Stimulated activated CD4-positive, alpha-beta T cell treated with anti-CD3 and anti-CD28 coated beads, Interleukin-1b, Interleukin-23, amount 100 ng/mL, for 24 hours (primary cell): ENCODE measurements at places on chromosomes 2 and 18.

DNA sequence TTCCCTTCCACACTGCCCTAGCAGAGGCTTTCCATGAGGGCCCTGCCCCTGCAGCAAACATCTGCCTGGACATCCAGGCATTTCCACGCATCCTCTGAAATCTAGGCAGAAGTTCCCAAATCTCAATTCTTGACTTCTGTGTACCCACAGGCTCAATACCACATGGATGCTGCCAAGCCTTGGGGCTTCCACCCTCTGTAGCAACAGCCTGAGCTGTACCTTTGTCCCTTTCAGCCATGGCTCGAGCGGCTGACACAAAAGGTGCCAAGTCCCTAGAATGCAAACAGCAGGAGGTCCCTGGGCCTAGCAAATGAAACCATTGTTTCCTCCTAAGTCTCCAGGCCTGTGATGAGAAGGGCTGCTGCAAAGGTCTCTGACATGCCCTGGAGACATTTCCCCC lies 744.5 kb upstream of the LINC00305 start:
- DNase-seq, result no peak

DNA sequence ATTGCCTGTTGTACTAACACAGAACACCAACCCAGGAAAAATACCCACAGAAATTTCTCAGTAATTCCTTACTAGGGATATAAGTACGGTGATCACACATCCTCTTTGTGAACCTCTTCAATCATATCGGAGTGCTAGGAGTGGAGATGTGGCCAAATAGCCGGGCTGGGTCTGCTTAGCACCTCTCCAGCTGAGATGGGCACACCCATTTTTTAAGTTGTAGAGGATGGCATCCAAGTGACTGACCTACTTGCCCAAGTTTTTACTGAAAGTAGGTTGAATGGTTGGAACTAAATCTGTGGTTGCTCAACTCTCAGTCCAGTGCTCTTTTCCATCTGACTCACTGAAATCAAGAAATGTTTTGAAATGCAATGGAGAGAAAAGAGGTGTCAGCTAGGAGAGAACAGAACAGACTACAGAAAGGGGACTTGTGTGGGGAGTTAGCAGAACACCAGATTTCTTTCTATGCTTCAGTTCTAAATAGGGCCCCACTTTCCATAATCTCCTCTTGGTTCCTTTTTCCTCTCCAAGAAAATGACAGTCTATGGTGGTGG lies 68.7 kb upstream of the FSHR start:
- DNase-seq, result no peak

GRCh38 chr2:69995511-69995910 lies 34.1 kb upstream of the ASPRV1 start:
- DNase-seq, result no peak

- DNase-seq, result no peak
Observed at GRCh38 chr18:37282386-37283037, 283.1 kb downstream of the CELF4 start.

DNA sequence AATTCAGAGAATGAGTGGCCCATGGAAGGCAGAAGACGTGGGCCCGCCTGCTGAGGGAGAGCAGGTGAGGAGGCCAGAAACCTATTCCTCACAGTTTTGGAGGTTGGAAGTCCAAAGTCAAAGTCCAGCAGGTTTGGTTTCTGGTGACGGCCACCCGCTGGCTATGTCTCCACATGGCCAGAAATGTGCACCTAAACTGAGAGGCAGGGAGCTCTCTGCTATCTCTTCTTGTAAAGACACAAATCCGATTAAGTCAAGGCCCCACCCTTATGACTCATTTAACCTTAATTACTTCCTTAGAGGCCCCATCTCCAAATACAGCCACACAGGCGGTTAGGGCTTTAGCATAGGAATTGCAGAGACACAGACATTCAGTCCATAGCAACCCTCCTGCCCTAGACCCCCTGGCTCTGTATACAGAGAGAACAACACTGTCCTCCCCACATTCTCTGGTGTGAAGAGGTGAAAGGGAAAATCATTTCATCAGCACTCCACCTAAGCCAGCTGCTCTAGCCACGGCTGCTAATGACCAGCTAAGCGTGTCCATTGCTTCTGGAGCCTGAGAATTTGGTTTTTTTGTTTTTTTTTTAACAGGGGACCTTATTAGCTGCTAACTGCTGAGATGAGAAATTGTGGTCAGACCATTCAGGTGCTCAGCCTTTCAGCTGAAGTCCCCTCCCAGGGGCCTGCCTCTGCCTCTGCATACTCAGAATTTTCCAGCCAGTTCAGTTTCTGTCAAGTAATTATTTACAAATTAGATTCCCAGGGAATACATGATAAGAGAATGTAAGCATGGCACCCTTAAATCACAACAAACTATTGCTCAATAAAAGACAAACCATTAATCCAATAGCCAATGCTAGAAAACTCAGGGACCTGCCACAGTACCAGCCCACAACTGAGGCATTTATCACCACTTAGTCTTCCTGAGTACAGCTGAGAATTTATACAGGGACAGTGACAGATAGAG lies 368.7 kb upstream of the ID2 start:
- DNase-seq, result no peak

DNA sequence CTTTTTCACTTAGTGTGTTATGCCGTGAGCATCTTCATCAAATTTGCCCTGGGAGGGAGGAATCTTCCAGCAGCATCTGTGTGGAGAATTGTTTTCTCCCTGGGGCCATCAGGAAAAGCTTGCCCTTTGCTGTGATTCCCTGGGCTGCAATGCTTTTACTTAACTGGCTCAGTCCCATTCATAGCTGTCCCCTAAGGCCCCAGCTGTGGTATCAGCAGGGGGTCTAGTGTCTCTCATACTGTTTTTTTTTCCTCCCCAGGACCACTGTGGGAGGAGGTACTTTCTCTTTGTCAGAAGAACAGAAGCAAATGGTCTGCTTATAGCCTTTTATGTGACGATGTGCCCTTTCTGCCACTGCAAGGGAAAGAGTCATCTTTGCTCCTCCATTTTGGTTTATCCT lies 176.8 kb upstream of the CELF4 start:
- no peak for DNase-seq

DNA sequence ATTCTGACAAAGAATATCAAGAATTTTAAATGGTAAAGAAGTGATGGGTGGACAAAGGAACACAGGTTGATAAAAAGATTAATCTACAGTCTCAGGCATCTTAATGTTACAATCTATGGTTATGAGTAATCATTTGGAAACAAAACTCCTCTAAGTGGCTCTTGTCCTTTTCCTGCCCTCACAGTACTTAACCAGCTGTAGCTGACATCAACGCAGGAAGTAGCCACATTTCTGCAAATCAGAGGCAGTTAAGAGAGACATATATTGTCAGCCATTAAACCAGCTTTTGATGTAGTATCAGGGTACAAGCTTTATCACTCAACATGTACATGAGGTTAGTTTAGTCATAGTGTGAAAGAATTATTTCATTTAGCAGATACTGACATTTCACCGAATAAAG lies 244.6 kb downstream of the NR4A2 start:
- DNase-seq, result no peak

DNA sequence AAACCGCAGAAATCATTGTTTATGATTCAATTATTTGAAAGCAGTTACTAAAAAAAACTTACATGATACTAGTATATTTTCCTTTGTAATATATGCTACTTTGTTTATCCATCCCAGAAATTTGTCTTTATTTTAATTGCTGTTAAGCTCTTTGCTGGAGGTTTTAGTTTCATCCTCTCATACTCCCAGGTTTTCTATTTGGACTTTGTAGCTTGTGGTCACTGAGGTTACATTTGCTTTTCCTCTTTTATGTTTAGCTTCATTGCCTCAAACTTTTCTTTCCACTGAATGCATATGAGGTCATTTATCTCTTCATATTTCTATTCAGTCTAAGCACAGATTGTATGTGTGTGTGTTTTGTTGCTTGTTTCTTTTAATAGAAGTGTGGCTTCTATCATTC lies 89.9 kb downstream of the ERBB4 start:
- no peak for DNase-seq

DNA sequence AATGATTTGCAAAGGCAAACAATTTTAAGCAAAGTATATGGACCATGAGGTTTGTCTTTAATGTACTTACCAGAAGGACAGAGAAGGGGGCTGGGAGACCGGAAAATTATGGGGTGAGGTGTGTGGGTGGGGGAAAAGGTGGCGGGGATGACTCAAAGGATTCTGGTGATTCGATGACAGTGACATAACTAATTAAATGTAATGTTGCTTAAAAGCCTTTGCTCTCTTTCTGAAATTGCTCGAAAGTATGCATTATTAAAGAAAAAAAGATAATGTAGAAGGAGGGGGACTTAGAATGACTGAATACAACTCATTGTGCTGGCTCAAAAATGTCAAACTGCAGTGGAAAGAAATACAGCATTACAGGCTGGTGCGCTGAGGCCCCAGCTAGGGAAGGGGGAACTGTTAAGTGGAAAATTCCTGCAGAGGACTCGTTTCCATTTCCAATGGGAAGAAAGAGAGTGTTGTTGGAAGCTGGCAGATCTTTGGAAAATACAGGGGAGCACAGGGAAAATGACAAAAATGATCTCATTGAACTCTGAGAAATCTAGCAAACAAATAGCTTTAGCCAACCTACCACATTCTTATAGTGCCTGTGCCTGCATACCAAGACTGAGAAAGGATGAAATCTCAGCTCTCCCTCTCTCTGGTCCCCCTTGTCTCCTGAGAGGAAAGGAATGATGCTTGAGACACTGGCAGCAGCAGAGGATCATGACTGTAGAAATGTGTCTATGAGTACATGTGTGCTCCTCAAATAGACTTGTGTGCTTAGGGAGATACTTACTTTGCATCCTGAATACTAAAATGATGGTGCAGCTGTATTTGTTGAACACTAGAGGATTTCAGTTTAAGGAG lies 632.4 kb downstream of the NYAP2 start:
- no peak for DNase-seq

DNA sequence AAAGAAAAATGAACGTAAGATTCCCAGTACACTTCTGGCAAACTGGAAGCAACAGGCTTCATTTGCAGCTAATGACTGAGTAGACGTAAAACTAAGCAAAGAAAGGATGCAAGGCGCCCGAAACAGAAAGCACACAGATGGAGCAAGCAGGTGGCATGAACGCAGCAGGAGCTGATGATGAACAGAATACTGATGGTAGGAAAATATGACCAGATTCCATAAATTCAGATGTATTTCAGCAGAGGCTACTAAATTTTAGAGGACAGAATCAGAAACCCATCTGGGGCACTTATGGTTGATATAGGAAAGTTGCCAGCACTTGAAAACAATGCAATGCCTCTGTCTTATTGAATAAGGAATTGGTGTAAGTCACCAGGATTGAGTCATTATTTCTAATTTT lies 658.7 kb upstream of the LINC00305 start:
- DNase-seq, result no peak

DNA sequence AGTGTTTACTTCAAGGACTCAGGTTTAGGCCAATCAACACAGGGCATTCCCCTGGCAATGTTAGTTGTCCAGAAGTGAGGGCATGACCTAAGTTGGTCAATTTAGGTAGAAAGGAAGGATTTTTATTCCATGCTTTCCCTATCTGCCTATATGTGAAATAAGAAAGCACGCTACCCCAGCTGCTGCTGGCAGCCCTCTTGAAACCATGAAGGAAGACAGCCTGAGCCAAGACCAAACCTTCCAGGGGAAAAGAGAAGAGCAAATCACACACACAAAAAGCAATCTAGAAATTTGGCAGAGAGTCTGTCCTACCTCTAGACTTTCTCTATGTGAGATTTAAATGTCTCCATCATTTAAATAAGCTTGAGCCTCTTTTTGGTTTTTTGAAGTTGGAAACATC lies 387.6 kb downstream of the TNS1 start:
- DNase-seq, result no peak

DNA sequence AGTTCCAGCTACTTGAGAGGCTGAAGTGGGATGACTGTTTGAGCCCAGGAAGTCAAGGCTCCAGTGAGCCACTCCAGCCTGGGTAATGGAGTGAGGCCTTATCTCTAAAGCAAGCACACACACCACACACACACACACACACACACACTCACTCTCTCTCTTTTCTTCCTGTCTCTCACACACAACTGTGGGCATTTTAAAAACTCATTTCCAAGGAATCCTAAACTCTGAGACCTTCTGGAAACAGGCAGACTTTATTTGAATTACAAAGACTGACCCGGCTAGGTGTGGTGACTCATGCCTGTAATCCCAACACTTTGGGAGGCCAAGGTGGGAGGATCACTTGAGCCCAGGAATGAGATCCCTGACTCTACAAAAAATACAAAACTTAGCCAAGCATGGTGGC lies 21.3 kb downstream of the WDSUB1 start:
- no peak for DNase-seq

DNA sequence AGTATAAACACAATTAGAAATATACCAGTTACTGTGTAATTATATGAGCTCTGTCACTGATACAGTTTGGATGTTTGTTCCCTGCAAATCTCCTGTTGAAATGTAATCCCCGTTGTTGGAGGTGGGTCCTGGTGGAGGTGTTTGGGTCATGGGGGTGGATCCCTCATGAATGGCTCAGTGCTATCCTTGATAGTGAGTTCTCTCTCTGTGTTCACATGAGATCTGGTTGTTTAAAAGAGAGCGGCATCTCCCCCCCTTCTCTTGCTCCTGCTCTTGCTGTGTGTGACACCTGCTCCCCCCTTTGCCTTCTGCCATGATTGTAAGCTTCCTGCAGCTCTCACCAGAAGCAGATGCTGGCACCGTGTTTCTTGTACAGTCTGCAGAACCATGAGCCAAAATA lies 24.1 kb downstream of the MTX2 start:
- no peak for DNase-seq

DNA sequence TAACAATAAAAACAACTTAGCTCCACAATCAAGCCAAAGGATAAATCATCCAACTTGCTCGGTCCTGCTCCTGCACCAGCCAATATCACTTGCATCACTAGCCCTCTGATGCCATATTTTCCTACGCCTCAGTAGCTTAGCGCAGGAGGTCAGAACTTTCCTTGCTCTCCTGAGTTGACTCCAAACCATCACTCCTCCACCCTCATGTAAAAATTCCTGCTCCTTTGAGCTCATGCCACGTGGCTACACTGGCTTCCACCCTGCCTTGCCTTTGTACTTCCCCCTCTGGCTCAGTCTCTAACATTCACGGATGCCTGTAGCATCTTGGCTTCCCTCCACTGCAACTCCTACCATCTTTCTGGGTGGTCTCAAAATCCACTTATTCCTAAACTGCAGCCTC lies 25.2 kb downstream of the AAK1 start:
- DNase-seq, result no peak

DNA sequence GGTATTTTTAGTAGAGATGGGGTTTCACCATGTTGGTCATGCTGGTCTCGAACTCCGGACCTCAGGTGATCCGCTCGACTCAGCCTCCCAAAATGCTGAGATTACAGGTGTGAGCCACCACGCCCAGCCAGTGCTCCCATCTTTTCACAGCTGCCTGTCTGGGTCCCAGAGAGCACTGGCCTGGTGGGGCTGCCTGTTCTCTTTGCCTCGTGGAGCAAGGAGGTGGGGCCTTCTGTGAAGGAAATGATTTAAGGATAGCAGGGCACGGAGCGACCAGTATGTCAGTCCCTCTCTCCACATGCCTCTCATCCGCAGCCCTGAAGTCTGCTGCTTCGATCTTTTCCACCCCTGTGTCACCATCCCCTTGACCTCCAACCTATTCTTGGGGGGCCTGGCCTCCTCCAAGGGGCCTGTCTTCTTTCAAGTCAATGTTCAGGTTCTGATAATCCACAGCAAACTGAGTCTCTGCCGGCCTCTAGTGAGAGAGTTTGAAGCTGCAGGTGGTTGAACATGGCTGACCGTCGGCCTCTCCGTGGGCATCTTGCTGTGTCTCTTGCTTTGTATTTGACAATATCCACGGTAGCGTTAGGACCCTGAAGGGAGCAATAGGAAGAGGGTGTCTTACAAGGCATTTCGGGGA lies 28.2 kb upstream of the GIGYF2 start:
- DNase-seq, result no peak

- no peak for DNase-seq
Observed at GRCh38 chr2:218149848-218150440, 16.8 kb downstream of the CXCR1 start.
